ENCODE measurements at places on chromosomes 2 and 18.
A peak's percentile ranks its signal among the peaks of the same experiment; 100 is the strongest.

DNA sequence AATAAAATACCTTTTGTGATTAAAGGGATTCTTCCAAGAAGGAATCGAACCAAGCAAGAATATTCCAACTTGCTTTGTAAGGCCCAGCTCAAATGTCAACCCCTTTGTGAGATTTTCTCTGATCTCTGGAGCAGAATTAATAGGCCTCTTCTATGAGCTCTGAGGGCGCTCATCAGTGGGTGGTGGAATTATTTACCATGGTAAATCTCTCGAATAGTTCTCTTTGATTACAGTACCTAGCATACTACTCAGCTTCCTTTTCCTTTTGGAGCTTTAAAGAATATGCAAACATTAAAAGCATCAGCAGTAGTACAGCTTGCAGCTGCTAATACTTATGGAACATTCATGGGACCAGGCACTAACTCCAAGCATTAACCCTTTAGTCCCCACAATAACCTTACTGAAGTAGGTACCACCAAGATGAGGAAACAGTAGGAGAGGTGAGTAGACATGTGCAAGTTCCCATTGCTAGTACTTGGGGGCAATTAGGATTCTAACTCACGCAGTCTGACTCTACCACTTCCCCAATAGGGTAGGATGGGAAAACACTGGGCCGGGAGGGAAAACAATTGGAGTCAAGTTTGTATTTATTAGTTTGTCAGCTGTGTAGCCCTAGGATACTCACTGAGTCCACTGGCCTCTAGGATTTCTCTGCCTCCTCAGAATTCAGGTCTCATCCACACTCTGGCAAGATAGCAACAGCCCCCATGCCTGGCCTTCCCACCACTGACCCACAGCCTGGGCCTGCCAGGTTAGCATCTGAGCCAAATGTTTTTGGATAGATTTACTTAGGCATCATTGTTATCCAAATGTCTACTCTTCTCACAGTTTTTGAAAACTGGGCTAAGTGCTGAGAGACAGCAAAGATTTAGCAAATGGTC lies 21.7 kb downstream of the ADD2 start:
- no peak for DNase-seq

- no peak for DNase-seq
Measured at GRCh38 chr2:153416071-153416470, 62.5 kb downstream of the RPRM start.

- peak; percentile 97 for DNase-seq
Measured at GRCh38 chr2:101759162-101759561, 61.7 kb downstream of the MAP4K4 start.

GRCh38 chr2:110777531-110778311 lies 45.3 kb downstream of the ACOXL start:
- no peak for DNase-seq

DNA sequence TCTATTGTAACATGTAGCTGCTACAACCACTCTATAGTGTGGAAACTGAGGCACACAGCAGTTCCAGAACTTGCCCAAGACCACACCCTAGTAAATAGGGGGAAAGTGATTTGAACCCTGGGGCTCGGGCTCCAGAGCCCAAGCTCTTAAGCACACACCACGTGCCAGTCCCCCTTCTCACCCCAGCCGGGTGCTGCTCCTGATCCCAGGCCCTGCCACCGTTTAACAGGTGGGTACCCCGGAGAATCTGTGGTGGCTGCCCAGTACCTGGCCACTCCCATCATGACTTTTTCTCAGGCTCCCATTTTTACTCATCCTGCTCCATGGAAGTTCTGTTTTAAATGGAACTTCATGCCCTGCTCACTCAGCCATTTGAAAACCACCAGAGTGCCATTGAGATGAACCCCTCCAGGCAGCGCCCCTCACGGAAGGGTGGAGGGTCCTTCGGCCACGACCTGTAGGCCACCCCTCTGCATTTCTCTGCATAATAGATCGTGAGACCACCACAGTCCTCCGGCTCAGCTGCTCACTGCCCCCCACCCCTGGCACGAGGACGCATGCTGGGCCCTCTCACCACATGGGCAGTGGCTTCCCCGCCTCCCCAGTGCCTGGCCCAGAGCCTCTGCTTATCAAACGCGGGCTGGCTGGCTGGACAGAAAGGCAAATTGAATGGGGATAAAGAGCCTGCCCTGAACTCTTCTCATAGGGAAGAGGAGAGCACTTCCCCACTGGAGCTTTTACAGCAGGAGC lies 42.1 kb downstream of the TMEM37 start:
- no peak for DNase-seq

DNA sequence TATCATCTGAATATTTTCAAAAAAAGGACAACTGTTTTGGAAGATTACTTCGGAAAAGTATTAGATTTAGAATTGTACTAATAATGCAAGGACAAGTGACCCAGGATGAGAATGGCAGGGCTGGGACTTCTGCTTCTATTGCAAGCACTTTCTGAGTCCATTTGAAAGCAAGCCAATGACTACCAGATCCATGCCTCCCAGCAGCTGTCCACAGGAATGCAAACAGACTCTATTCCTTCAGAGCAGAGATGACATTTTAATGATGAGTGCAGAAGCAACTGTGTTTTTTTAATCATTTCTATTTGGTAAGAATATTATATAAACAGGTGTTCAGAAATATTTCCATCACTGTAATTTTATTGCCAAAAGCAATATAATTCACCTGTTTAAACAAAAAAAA lies 456.7 kb downstream of the SOX11 start:
- DNase-seq = peak; percentile 18

- DNase-seq = no peak
Measured at GRCh38 chr2:184413221-184413620, 185.1 kb upstream of the ZNF804A start.

GRCh38 chr18:23324056-23324811 lies 128.9 kb upstream of the RIOK3 start:
- DNase-seq = no peak

GRCh38 chr2:219525533-219526232 lies 11.4 kb downstream of the ASIC4 start:
- DNase-seq = no peak

DNA sequence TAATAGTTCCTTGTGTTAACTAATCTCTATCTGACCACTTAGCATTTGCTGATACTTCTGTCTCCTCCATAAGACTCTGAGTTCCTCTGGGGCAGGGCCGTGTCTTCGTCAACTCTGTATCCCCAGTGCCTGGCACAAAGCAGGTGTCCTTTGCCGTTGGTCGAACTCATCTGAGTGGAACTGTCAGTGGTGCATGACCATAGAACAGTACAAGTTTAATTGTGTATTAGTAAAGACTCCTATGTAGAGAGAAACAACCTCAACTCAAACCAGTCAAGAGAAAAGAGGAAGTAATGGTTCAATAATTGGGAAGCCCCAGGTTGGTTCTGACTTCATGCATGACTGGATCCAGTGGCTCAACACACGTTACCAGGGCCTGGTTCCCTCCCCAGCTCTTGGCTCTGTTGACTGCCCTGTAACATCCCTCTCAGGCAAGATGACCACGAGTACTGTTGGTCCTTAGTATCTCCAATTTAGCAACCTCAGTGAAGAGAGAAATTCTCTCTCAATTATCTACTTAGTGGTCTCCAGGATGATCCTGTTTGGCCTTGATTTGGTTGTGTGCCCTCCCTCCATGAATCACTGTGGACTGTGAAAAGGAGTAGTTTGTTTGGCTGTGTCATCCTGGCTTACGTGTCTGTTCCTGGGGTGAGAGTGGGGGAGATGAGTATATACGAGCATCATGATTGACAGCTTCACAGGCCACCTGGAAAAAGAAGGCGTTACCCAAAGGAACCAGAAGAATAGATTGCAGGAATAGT lies 58.5 kb upstream of the MSH6 start:
- peak; percentile 5 for DNase-seq

GRCh38 chr18:48819276-48819675 lies 131.5 kb downstream of the SMAD7 start:
- no peak for DNase-seq

DNA sequence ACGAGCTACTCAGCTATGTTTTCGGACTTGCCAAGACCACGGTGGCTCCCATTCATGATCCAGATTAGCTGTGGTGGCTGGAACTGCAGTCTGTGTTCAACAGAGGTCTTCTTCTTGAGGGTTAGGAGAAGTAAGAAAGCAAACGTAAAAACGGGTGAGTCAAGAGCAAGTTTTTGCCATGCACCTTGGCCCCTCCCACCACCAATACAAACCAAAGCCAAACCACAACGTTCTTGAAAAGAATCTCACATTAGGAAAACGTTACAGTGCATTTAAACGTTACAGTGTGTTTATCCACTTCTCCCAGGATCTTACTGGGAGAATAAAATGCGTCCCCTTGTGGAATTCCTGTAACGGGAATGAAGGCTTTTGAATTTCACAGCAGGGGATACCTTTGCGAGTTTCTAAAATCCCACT lies 725 bp downstream of the FBXO48 start:
- DNase-seq = peak; percentile 71

DNA sequence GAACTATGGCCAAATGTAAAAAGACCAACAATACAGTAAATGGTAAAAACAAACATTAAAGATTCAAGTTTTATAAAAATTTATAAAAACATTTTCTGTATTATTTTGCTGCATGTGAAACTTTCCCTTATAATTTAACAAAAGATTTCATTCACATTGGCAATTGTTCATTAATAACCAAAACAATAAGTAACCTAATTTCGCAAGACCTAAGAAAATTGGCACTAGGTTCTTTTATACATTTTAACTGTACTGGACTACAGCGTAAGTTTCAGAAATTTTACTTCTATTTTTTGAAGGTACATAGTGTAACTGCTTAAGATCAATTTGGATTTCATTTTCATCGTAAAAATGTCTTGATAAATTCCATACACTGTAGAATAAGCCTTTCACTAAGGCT lies 77.2 kb downstream of the FANCL start:
- no peak for DNase-seq

GRCh38 chr2:124480958-124481357 lies 455.9 kb downstream of the CNTNAP5 start:
- DNase-seq = no peak

DNA sequence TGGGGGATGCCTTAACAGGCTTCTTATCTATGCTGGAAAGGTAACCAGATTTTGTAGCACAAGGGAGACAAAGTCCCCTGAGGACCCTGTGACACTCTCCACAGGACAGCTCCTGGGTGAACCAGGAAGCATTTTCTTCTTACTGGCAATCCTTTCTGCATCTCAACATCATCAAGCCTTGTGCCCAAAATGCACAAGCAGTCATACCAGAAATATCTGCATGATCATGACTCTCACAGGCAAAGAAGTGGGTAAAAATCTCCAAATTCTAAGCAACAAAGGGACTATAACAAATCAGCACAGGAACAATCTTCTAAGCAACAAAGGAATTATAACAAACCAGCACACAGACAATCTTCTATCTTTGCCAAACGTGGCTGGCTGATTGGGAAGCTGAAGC lies 99.1 kb upstream of the CD226 start:
- peak; percentile 21 for DNase-seq

DNA sequence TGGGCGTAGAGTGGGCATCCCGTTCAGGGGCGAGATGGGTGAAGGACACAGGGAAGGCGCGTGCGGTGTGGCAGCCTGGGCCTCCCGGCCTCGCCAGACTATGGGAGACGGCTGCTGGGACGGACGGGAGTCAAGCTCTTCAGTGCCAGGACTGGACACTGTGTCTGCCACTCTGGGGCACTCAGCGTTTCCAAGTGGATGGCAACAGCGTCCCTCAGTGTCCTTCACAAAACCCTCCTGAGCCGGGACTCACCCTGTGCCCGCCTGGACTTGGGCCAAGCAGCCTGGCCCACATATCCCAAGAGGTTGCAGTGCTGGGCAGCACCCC lies 16.3 kb upstream of the BOK start:
- no peak for DNase-seq

DNA sequence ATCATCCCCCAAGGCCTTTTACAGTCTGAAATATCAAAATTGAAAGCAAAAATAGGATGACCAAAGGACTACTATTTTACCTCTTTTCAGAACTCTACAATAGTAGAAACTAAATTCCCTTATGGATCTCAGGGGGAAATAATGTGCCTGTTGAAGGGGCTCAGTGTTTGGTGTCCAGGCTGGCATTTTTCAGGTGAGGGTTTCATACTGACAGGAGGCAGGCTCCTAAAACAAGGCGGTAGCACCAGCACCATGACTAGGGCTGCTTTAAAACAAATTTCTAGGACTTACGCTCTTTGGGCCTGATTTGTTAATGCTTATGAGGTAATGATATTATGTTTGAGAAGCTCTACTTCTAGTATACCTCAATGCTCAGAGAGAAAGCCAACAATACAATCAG lies 5.2 kb upstream of the BOLA3 start:
- DNase-seq = no peak

- no peak for DNase-seq
Measured at GRCh38 chr2:43553341-43553855, 42.4 kb downstream of the THADA start.

DNA sequence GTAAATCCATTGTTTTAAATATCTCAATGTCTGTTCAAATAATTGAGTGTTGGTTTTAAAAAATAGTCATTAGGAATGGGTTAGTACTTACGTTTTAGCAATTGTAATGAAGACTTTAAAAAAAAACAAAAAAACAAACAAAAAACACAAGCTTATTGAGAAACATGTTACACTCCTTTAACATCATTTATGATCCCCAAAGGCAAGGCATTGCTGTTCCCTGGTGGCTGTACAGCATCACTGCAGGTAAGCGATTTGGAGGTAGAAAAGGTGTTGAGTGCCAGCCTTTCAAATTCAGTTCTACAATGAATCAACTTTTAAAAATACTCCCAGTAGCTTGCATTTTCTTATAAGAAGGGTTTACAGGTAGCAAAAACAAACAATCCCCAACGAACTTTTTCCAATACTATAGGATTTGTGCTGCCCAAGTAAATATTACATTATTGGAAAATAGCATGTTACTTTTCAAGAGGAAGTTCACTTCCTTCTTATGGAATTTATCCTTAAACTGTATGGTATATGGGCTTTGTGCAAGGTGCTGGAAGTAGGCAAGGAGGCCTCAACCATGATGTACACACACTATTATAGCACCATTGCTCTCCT lies 27.5 kb downstream of the CNRIP1 start:
- DNase-seq = peak; percentile 17

DNA sequence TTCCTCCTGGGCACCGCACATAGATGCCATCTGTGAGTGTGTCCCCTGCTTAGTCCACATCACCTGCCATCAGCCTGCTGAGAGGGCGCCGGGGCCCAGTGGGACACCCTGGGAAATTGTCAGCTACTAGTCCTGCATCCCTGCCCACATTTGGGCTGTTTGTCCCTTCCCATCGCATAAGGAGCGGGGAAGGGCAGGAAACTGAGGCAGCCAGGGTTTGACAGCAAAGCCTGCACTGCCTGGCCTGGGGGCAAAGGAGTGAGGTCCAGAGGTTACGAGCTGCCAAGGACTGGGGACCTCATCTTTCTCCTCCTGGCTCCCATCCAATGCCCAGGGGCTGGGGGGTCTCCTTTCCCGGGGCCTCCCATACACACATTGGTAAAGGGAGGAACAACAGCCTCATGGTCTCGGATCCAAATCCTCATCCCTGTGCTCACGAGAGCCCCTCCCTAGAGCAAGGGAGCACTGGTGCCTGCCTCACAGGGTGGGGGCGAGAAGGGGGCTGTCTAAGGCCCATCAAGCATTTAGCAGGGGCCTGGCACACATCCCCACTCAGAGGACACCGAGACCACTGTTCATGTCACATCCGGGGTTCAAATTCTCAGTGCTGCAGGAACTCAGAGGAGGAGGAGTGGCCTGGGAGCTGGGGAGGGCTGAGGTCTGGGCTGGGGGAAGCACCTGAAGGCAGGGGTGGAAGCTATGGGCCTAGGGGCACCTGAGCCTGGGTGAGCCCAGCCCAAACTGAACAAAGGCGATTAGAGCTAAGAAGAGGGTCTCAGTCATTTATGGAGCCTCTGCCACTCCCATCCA lies 113.8 kb downstream of the SMAD7 start:
- DNase-seq = no peak

Data from fibroblast of skin of right biceps (primary cell).